Left lung (tissue), 14 donors: ENCODE measurements at places on chromosomes 3 and 15. TPM values are rescaled to one million over a fixed set of nuclear protein-coding genes. Genes with fewer than 3 reads are reported as not detected.

Gene PLSCR5
- total RNA-seq: not detected

Gene XCR1
- total RNA-seq: 0.44 TPM

DNA sequence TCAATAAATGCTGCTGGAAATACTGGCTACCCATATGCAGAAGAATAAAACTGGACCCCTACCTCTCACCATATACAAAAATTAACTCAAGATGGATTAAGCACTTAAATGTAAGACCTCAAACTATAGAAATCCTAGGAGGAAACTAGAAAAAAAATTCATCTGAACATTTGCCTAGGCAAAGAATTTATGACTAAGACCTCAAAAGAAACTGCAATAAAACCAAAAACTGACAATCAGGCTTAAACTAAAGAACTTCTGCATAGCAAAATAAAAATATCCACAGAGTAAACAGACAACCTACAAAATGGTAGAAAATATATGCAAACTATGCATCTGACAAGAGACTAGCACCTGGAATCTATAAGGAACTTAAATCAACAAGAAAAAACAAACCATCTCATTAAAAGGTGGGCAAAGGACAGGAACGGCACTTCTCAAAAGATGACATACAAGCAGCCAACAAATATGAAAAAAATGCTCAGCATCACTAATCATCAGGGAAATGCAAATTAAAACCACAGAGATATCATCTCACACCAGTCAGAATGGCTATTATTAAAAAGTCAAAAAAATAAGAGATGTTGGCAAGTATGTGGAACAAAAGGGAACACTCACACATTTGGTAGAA lies 47.0 kb downstream of the MYO9A start:
- no peaks in the 10 kb centered on the region for H3K4me1 ChIP-seq
- no peak overlapping the region for H3K27ac ChIP-seq
- DNase-seq: no peak
- no peak overlapping the region for H3K4me3 ChIP-seq
- no peaks in the 10 kb centered on the region for H3K27me3 ChIP-seq

DNA sequence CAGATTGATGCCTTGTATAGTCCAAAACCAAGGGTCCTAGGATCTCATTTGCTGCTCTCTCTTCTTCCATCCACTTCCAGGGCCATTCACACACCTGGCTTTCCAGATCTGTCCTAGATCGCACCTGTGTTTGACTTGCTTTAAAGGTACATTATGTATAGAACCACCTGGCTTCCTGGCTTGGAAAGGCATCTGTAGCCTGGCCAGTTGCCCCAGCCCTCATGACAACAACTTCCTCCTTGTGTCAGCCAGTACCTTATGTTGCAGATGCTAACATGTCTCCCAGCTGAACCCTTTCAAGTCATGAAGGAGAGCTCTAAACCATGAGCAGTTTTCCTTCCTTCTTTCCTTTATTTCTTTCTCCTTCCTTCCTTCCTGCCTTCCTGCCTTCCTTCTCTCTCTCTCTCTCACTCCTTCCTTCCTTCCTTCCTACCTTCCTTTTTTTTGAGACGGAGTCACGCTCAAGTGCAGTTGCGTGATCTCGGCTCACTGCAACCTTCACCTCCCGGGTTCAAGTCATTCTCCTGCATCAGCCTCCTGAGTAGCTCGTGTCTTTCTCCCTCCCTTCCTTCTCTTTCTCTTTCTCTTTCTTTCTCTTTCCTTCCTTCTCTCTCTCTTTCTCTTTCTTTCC lies 2.5 kb upstream of the HTR3C start:
- no peak overlapping the region for H3K4me3 ChIP-seq
- no peaks in the 10 kb centered on the region for H3K27me3 ChIP-seq
- DNase-seq: no peak
- H3K27ac ChIP-seq: no peak overlapping the region
- H3K36me3 ChIP-seq: no peaks in the 10 kb centered on the region

- no peaks in the 10 kb centered on the region for H3K36me3 ChIP-seq
- H3K4me1 ChIP-seq: no peaks in the 10 kb centered on the region
- H3K27me3 ChIP-seq: no peaks in the 10 kb centered on the region
- DNase-seq: no peak
- H3K4me3 ChIP-seq: no peak overlapping the region
Measured at GRCh38 chr3:105747060-105747541, 121.7 kb downstream of the CBLB start.

- H3K27me3 ChIP-seq: no peaks in the 10 kb centered on the region
- no peak overlapping the region for H3K27ac ChIP-seq
- H3K36me3 ChIP-seq: no peaks in the 10 kb centered on the region
- DNase-seq: no peak
Measured at GRCh38 chr3:78926523-78926922, 841.3 kb downstream of the ROBO1 start.

GRCh38 chr3:190132371-190132770 lies 11.7 kb upstream of the P3H2 start:
- no peaks in the 10 kb centered on the region for H3K27me3 ChIP-seq
- DNase-seq: no peak
- H3K4me1 ChIP-seq: no peaks in the 10 kb centered on the region
- H3K27ac ChIP-seq: no peak overlapping the region
- H3K36me3 ChIP-seq: no peaks in the 10 kb centered on the region
- no peak overlapping the region for H3K4me3 ChIP-seq

DNA sequence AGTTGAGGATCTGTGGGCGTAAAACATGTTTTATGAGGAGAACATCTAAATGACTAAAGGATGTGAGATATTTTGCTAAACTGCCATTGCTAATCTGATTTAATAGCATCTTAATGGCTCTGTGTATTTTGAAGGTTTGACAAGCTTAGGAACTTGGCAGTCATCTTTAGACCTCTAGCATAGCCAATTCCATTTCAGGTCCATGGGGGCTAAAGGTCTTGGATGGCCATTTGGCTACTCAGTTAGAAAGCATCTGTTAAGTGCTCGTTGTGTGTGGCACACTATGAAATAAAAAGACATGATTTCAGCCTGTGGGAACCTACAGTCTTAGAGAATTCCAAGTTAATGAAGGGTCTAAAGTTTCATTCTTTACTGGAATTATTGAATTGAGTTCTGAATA lies 236.2 kb downstream of the IL5RA start:
- no peak overlapping the region for H3K27ac ChIP-seq
- DNase-seq: no peak
- H3K4me3 ChIP-seq: no peak overlapping the region
- no peaks in the 10 kb centered on the region for H3K27me3 ChIP-seq
- no peaks in the 10 kb centered on the region for H3K36me3 ChIP-seq

DNA sequence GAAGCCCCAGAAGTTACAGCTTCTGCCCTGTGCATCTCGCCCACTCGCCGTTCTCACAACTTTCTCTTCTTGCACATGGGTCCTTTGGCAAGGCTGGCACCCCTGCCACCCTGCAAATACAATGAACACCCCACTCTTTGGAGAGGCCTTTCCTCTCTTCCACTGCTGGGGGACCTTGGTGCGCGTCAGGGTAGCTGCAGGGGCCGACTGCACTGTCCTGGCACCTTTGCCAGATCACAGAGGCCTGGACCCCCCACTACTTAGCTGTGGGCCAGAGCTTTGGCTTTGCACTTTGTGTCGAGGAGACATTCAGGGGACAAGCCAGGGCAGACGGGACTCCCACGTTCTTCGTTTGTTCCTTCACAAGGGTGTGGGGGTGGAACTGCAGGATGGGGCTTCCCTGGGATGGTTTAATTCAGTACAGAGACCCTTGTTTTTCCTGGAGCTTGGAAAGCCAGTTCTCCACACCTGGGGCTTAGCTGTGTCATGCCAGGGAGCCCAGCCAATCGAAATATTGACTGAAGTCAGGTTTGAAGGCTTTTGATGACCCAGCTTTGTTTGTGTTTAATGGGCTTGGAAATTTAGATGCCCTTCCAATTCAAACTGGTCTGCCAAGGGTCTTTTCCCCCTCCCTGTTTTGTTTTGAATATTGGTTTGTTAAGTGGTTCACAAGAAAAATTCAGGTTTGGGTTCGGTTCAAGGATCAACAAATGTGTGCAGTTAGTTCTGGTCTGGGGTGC lies 256.1 kb upstream of the TLE3 start:
- H3K27ac ChIP-seq: no peak overlapping the region
- DNase-seq: no peak
- no peaks in the 10 kb centered on the region for H3K27me3 ChIP-seq
- no peaks in the 10 kb centered on the region for H3K36me3 ChIP-seq
